Stimulated activated CD4-positive, alpha-beta T cell treated with anti-CD3 and anti-CD28 coated beads, TNF-alpha, amount 100 ng/mL, for 4 hours (primary cell): ENCODE measurements at places on chromosomes 6 and 20.

- DNase-seq = no peak
These were observed 19.9 kb downstream of the DSP start for GRCh38 chr6:7561153-7561964.

- no peak for DNase-seq
These were observed 94.9 kb downstream of the CDH4 start for GRCh38 chr20:61346996-61347395.

- no peak for DNase-seq
These were observed 9.3 kb downstream of the TNFRSF21 start for GRCh38 chr6:47300417-47300816.

GRCh38 chr20:58576603-58576970, 61.4 kb upstream of the APCDD1L start:
- DNase-seq = no peak

DNA sequence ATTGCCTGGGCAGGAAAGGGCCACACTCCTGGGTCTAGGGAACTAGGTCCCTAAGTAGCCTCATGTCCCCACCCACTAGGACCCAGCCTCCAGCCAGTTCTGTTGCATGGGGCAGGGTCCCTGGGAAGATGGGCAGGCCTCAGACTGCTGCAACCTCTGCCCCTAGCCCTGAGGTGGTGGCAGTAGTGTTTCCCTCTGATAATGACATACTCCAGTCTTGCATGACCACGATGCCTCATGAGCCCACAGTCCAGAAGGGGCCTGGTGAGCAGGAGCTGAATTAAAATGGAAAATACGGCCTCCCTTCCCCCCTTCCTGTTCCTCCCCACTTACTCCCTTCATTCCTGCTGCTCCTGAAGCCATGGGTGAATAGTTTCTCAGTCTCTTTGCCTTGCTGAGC, 36.0 kb upstream of the SCRT2 start:
- DNase-seq = no peak

GRCh38 chr20:6630514-6630913, 137.0 kb upstream of the BMP2 start:
- DNase-seq = no peak

DNA sequence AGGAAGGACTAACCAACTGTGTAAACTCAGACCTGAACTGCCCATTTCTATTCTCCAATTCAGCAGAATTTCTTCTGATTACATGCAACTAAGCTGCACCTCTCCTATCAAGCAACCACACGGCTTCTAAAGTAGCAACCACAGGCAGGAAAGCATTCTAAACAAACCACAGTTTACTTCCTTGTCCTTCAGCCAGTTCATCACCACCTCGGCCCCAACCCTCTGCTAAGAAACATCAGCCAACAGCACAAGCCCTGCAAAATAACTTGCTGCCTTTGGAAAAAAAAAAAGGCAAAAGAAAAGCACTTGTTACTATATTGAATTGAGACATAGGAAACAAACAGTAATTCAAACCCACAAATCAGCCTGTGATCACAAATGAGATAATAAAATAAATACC, 140.3 kb downstream of the NFATC2 start:
- DNase-seq = no peak

GRCh38 chr20:62744741-62745191, 36.1 kb downstream of the NTSR1 start:
- no peak for DNase-seq

DNA sequence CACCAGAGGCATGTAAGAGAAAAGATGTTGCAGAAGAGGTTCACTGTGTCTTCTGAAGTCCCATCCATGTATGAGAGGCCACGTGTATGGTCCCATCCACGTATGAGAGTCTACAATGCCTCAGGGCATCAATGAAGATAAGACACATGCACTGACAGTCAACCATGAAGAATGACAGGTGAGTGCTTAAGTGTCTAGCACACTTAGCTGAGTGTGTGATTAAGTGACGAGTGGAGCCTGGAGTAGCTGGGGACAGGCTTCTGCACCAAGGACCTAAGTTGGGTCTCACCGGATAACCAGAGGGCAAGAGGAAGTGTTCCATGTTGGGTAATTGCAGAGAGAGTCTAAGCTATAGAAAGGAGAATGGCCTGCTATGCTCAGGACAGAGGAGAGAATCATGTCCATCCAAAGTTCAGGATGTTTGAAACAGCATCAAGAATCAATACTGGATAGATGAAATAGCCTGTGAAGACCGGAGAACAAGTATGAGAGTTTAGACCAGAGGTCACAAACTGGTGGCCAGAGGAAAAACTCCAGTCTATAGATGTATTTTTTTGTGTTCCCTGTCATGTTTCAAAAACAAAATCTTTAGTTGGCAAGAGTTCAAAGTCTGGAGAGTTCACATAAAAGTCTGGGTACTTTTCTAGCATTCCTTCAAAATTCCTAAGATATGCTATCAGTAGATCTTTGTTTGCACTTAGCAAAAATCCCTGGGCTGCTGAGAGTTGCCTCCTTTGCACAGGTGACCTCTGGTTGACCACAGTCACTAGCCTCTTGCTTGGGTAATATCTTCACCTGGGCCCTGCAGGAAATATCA, 165.8 kb downstream of the KIF16B start:
- DNase-seq = no peak

DNA sequence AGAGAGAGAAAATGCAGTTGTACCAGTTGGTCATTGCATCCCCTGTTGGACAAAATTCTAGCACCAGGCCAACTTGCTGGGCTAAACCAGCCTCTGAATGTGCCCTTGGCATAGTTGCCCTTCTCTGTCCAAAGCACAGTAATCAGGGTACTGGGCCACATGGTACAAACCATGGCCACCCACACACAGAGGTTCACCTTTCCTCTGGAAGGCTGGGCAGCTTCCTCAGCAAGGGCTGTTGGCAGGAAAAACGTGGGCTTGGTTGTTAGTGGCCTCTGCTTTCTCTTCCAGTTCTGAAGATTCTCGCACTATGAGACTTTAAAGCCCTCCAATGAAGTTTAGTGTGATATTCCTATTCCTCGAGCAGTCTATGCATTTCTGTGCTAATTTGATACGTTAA, 706 bp downstream of the DDO start:
- DNase-seq = no peak

DNA sequence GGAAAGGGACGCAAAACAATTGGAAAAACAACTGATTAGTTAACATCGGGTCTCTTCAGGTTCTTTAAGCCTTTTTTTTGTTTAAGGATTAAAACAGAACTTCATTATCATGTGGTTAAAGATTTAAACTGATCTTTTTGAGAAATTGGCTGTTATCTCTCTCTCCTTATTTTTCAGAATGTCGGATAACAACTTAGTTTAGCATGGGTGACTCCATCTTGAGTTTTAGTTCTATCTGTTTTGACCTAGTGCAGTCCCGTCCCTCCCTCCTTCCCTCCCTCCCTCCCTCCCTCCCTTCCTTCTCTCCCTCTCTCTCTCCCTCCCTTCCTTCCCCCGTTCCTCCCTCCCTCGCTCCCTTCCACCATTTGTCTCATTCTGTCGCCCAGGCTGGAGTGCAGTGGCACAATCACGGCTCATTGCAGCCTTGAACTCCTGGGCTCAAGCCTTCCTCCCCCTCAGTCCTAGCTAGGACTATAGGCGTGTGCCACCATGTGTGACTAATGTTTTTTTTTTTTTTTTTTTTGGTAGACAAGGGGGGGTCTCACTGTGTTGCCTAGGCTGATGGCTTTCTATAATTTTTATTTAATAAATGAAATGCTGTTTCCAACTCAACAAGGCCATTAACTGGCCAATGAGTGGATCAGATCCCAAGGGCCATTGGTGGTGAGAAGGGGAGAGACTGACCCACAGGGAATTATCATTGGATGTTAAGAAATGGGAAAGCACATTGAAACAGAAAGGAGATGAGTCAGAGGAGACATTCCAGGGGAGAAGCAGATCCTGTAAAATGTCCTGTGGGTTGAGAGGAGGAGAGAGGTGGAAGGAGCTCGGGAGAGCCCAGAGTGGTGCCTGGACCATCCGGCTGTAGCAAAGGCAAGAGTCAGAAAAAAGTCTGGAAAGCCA, 13.6 kb downstream of the BAK1 start:
- DNase-seq = no peak

DNA sequence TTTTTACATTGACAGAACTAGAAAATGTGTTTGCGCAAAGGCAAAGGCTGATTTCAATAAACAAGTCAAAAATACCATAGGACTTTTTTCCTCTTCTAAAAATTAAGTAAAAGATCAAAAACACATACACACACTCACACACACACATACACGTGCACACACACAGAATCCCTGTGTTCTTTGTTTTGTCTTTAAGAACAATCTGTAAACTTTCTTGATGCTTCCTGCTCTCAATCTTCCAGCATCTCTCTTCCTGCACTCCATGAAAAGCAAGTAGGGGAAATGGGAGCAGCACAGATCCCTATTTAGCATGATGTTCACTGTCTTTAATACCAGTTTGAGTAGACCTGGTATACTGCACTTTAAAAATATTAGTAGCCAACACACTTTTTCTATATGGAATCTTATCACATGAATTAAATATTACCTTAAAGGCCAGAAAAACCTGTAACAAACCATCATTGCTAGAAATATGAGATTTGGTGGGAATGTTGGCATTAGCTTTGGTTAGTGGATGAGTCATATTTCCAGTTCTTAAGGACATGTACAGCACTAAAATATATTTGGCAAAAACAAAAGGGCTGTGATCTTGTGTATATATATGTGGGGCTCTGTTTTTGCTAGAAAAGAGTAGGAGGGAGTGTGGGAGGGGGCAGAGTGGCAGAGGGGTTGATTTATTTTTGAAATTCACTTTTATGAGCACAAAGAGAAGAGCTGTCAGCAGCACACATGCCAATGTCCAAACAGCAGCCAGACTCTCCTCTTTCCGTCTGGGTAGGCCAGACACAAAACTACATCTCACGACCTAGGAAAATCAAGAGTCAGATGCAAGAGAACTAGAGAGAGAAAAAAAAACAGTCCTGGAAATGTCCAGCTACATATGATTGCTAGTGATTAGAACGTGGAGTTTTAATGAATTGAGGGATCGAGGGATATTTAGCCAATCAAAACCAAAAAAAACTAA, 4.6 kb downstream of the PTPRK start:
- DNase-seq = no peak

- no peak for DNase-seq
These were observed 296.8 kb downstream of the PREX1 start for GRCh38 chr20:48530957-48531356.
